AG04449 (cell line): ENCODE measurements at places on chromosomes 5 and 9.

- DNase-seq, result no peak
Observed at GRCh38 chr5:176799488-176799887, 10.9 kb upstream of the UNC5A start.

DNA sequence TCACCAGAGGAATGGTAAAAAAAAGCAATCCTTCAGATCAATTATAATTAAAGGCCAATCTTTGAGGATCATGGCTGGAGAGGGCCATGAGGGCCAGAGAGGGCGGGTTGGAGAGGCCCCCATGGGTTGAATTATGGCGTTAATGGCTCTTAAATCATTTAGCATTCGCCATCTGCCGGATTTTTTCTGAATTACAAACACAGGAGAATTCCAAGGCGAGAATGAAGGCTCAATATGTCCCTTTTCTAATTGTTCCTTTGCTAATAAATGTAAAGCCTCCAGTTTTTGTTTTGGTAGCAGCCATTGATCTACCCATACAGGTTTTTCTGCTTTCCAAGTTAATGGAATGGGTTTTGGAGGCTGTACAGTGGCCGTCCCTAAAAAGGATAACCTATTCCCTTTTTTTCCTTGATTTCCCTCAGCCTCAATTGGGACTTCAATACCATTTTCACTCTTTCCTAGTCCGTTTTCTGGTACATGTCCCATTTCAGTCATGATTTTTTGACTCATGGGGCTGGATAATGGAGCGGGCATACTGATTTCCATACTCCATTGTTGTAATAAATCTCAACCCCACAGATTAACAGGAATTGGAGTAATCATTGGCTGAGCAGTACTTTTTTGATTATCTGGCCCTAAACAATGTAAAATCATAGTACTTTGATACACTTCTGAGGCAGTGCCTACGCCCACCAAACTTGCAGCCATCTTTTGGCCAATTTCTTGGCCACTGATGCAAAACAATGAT, 6.7 kb upstream of the TMEM141 start:
- no peak for DNase-seq

- no peak for DNase-seq
Observed at GRCh38 chr5:122697191-122697590, 77.7 kb upstream of the SNX2 start.

DNA sequence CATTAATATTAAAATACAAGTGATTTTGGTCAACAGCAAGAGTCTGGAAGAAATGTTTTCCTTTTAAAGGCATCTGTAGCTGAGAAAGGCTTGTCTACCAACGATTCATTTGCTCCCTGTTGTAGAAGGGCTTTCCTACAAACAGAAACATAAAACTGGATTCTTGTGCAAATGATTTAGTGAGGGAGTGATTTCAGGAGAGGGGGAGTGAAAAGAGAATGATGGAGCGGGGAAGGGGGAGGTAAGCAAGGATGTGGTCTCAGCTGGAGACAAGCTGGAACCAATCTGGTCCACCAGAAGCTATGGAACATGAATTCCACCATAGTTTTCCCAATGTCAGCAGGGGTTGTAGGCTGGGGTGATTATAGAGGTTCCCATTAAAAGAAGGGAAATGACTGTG, 196.3 kb downstream of the FBXO4 start:
- no peak for DNase-seq

GRCh38 chr5:53779541-53779981, 219.1 kb downstream of the NDUFS4 start:
- no peak for DNase-seq

- DNase-seq, result no peak
Observed at GRCh38 chr9:127524373-127524772, 73.1 kb downstream of the LRSAM1 start.

DNA sequence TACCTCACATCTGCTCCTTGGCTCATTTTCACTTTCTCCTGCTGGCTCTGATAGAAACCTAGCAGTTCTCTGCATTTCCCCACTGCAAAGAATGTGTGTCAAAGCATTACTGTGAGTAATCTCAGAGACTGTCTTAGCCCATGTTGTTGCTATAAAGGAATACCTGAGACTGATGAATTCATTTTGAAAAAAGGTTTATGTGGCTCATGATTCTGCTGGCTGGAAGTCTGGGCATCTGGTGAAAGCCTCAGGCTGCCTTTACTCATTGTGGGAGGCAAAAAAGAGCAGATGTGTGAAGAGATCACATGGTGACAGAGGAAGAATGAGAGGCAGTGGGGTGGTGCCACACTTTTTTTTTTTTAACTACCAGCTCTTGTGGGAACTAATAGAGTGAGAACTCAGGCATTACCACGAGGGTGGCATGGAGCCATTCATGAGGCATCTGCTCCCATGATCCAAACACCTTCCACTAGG, 191.6 kb upstream of the CTNND2 start:
- no peak for DNase-seq

- DNase-seq, result no peak
Observed at GRCh38 chr5:14739538-14739937, 75.0 kb downstream of the OTULIN start.

DNA sequence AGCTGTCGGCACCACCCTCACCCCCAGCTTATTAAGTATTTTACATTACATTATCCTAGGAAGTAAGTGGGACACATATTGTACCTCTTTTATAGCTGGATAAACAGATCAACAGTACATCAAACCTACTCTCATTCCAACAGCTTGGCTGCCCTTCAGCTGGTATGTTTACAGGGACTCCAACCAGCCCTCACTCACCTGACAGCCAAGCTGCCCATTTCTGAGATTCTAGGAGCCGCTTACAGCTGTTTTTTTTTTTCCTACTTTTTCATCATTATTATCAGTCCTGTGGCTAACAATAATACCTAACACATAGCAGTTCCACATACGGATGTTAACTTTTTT, 13.4 kb upstream of the CREBRF start:
- no peak for DNase-seq

GRCh38 chr5:108945094-108945493, 197.4 kb downstream of the FER start:
- DNase-seq, result no peak

DNA sequence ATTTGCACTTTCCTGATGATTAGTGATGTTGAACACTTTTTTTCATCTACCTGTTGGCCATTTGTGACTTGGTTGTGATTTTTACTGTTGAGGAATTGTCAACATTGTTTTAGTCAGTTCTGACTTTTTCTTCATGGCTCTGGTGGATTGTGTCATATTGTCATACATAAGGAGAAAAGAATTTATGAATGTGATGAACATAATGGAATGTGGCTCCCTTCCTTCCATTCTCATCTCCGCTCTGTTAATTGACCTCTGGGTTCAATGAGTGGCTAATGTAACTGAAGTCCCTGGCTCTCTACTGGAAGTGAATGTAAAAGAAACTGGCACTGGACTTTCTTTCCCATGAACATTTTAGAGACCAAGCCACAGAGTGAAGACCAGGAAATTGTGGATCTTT, 49.2 kb downstream of the KIAA1958 start:
- DNase-seq, result no peak

DNA sequence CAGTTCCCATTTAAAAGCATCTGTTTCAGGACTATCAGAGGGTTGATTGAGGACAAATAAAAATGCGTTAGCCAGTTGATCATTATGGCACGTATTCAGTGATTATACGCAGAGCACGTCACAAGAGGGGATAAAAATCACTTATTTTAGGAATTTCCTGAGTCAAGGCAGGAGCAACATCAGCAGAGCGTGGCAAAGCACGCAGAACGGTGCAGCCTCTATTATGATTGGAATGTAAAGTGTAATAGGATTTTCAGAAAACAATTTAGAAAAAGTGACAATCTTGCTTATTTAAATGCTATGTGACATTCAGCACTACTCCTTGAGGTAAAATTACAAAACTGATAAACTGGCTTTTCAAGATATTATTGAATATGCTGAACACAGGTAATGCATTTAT, 413.6 kb upstream of the DAP start:
- DNase-seq, result no peak

DNA sequence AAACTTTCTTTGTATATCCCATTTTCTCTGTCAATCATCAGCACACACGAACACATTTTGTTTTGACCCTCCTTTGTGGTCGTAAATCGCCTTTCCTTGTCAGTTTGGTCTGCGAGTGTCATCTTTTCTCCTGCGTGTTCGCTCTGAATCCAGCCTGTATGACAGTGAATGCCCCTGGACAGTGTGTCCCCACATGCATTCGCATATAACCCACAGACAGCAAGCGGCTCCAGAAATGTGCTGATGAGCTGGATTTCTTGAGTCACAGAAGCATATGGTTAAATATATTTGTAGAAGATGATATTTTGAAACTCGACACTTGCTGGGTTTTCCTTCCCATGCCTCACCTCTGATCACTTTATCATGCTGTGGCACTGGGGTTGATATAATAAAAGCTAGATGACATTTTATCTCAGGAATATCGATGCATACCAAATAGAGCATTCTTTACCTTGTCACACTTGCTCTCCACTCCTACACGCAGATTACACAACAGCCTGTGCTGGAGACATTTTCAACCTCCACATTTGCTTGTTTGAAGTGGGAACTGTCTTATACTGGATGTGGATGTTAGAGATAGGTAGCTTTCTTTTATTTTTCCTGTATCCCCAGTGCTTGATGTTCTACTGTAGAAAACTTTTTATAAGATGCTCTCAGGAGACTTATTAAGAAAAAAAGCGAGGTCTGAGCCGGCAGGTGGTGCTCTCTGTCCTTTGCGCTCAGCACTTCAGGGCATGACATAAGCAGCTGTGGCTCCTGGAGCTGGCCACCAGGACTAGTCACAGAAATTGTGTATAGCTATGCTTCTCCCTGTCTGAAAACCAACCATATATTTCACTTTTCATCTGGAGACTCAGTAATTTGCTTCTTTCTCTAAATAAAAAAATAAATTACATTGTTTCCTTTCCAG, 215.1 kb downstream of the SH3GL2 start:
- no peak for DNase-seq

GRCh38 chr5:156584871-156585270, 257.9 kb downstream of the SGCD start:
- no peak for DNase-seq

GRCh38 chr5:655406-655805, 37.7 kb downstream of the TPPP start:
- no peak for DNase-seq

GRCh38 chr5:167392240-167392639, 899.2 kb upstream of the WWC1 start:
- DNase-seq, result no peak

DNA sequence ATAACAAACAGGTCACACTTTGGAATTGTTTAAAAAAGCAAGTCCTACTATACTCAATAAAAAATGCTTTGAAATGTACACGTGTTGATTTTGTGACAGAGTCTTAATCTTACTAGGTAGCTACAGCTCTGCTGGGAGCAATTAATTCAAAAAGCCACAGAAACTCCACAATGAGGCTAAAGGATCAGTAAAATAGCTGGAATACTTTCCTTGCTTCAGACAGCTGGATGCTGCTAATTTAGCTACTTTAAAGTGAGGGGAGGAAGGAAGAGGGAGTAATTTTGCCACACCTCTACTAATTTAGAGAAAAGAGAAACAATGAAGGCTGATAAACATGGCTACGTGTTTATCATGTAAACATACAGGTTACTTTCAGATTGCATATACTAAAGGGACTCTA, 927.6 kb upstream of the DMAC1 start:
- DNase-seq, result no peak

- no peak for DNase-seq
Observed at GRCh38 chr5:104913841-104914281, 1351.3 kb upstream of the NUDT12 start.

DNA sequence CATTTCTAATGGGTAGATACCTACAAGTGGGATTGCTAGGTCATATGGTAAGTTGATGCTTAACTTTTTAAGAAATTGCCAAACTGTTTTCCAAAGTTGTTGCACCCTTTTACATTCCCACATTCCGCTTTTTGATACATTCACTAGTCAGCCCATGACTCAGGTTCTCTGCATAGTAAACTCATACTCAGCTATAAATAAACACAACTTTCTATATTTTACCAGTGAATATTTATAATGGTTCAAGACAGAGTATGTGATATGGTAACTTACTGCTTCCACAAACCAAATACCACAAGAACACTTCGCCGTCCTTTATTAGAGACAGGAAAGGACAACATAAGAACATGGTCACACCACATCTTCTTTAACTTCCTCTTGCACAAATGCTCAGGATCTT, 54.0 kb downstream of the PLPP1 start:
- DNase-seq, result no peak

GRCh38 chr5:81839034-81839433, 88.1 kb upstream of the SSBP2 start:
- no peak for DNase-seq

DNA sequence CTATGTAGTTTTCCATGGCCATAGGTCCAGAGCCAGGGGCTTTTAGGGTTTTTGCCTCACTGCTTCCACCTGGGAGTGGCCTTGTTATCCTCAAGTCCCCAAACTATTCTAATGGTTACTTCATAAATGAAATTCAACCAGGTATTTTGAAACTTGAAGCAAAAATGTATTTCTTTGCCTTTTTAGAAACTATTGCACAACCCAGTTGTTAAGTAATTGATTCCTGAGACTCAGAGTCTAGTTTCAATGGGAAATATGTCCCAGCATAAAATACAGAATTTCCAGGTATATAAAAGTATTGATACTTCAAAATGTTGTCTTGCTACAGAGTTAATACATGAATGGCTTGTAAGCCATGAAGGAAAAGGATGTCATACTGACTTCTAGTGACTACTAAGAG, 456.2 kb upstream of the DAB2 start:
- no peak for DNase-seq

DNA sequence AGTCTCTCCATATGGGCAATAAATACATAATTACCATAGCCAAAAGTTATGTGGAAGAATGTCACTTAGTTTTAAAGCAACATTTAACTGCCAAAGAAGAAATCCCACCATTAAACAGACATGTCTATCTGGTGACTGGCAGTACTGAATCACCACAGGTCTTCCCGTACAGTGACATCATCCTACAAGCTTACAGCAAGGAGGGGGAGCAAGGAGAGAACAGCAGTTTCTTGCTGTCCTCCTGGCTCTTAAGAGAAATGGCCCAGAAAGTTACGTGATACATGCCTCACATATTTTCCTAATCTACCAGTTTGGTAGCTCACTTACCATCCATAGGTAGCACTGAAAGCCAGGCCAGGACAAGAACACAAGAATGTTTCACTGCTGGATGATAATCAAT, 671.0 kb downstream of the DMRTA1 start:
- peak; percentile 52 for DNase-seq

- no peak for DNase-seq
Observed at GRCh38 chr5:33475706-33476105, 34.9 kb downstream of the TARS1 start.

DNA sequence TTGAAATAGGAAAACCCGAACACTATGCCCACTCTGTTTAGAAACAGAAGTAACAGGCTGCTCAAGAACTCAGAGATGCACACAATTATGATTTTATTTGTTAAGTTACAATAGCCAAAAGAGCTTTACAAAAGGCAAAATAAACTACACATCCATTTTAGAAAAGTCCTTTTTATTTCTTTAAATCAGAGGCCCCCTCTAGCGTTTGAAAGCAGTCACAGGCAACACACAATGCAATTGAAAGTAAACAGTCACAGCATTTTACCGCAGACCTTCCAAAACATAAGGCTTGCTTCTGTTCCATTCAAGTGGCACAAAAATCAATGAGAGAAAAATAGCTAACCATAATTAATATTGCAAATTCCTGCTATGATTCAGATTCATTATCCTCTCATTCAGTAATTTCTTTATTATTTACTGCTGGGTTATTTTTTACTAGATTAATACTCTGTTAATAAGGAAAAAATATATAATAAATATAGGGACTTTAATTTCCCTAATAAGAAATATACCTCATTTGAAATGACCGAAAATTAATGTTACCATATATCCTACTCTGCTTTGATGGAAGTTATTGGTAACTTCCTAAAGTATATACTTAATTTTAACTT, 78.3 kb downstream of the CEP120 start:
- no peak for DNase-seq
